NCI-H1417 (cell line): ENCODE measurements at places on chromosomes 1 and 21.

- no peak for DNase-seq
Measured at GRCh38 chr1:232744847-232745246, 60.4 kb upstream of the MAP10 start.

DNA sequence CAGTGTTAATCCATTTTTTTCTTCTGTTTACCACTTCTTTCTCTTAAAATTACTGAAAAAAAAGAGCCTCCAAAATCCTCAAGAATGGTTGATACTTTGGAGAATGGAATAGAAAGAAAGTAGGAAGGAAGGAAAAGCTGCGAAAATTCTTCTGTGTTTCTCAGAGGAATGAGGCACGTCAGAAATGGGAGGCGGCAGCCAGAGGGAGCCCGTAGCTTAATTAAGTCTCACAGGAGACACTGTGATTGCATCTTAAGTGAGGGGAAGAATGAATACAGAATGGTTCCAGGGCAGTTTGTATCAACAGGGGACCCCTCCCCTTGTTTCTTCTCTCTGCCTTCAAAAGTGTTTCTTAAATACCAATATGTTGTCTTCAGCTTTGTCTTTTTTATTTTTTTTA lies 1099.5 kb downstream of the PLA2G4A start:
- peak; percentile 28 for DNase-seq

DNA sequence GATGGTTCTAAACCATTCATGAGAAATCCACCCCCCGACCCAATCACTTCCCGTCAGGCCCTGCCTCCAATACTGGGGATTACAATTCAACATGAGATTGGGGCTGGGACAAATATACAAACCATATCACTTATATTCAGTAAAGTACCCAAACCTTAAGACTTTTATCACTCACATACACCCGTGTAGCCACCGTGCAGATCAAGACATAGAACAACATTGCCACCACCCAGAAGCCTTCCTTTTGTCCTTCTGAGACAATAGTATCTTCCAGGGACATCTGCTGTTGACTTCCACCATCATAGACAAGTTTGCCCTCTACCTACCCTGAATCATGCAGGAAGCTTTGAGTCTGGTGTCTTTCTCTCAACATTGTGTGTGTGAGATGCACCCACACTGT lies 37.5 kb downstream of the CLIC6 start:
- DNase-seq: no peak

- DNase-seq: no peak
Measured at GRCh38 chr21:45236481-45236880, 51.2 kb downstream of the POFUT2 start.

GRCh38 chr1:2480986-2481364 lies 4.9 kb downstream of the PLCH2 start:
- no peak for DNase-seq

DNA sequence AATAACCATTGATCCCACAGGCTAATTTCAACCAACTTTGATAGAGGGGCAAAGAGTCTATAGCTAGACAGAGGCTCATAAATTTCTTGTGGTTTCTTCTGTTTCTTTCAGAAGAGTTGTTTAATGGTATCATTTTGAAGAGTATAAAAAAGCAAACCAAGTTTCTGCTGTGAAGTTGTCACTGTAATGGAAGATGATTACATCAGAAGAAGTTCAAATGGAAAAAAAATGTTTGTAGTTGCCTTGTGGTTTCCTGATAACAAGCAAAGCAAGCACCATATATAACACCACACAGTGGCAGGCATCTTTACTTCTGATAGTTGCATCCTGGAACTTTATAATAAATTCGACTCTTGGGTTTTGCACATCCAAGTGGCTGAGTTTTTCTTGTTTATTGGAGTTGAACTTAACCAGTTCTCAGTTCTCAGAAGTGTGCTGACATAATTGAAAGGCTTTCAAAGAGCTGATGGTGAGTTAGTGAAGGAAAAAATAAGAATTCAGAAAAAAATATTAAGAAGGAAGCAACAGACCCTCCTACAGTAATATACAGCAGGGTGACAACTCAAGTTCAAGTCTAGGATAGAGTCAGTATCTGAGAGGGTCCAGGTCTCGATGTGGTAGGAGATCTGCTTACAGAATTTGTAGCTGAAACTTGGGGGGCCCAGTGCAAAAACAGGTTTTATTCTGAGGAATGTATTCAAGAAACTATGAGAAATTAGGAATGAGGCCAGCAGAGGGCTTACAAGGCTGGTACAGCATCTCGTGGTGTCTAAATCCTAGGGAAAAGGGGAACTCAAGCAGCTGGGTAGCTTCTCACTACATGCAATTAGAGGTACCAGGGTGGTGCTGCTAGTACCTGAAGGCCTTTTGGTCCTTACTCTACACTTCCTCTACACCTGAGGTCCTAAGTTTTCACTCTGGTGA lies 123.5 kb downstream of the CRB1 start:
- no peak for DNase-seq

GRCh38 chr1:89351597-89352311 lies 12.1 kb upstream of the GBP6 start:
- DNase-seq: no peak

DNA sequence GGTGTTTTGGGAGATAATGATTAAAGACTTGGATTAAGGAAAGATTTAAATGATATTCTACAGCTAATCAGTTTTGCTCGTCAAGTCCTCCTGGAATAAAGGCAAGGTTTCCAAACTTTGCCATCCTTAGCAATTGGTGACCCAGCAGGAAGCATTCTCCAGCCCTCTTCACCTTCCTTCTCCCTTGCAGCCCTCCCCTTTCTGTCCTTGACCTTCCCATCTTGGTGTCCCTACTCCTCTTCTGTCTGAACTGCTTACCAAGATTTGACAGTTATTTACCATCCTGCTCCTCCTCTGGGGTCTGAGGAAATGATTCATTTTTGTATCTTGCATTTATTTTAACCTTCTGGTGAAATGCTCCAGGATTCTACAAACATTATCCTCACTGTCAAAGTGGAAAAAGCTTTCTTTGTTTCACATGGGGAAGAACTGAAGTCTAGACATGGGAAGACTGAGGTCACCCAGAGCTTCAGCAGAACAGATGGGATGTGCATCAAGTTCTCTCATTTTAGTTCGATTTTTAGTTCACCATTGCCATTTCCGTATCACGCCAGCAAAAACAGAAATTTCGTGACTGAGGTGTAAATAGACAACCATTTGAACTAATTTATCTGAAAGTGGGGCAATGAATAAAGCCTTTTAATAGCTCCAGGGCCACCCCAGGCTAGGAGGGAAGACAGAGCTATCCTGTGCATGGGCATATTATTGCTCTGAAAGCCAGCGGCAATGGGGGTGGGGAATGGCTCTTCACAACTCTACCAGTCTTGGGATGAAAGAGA lies 504.4 kb upstream of the PLXNA2 start:
- DNase-seq: no peak

GRCh38 chr1:199857108-199857507 lies 170.4 kb upstream of the NR5A2 start:
- DNase-seq: no peak

DNA sequence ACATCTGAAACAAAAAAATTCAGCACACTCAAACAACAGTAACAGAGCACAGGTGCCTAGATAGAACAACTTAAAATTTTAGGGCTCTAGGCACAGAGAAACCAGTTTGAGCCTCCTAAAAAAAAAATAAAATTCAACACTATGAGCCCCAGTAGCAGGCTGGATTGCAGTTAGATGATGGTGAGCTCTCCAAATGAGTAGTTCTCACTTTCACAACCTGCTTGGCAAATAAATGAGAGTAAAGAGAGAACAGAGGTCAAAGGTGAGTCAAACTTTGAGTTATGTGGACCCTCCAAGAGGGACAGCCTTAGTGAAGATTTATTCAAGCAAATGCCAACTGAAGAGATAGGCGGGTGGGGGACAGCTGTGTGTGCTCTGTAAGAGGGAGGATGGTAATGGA lies 3.6 kb downstream of the BEND5 start:
- no peak for DNase-seq

DNA sequence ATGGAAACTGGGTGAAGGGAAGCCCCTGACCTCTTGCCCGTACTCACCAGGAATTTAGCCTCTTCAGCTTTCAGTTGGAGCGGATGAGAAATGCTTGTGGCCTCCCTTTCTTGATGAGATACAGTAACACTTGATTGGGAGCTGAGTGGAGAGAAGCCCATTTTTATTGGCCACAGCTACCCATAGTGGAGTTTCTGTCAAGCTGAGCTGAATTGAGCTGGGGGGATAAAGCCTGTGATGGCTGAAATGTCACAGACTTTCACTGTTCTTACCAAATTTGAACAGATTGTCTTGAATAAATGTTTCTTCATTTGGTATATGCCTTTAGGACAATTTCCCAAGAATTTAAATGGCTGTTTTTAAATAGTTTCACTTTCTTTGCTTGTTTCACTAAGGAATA lies 125.9 kb downstream of the ZMYM4 start:
- no peak for DNase-seq

GRCh38 chr1:85033221-85033620 lies 15.1 kb downstream of the MCOLN3 start:
- DNase-seq: no peak

DNA sequence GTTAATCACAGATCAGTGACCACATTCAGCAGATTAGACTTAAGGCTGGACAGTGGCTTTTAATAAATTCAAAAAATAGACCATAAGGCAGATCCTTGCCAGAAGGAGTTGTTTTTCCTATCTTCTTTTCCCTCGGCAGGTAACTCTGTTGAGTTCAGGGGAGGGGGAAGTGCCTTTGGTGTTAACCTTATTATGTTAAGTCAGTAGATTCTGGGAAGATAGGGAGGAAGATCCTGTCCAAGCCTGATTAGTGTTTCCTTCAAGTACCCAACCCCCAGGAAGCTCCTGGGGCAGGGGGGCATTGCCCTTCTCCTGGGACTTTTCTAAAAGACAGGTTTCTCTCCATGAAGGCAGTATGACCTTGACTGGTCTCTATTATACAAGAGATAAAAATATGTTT lies 87.4 kb downstream of the ELAVL4 start:
- no peak for DNase-seq

DNA sequence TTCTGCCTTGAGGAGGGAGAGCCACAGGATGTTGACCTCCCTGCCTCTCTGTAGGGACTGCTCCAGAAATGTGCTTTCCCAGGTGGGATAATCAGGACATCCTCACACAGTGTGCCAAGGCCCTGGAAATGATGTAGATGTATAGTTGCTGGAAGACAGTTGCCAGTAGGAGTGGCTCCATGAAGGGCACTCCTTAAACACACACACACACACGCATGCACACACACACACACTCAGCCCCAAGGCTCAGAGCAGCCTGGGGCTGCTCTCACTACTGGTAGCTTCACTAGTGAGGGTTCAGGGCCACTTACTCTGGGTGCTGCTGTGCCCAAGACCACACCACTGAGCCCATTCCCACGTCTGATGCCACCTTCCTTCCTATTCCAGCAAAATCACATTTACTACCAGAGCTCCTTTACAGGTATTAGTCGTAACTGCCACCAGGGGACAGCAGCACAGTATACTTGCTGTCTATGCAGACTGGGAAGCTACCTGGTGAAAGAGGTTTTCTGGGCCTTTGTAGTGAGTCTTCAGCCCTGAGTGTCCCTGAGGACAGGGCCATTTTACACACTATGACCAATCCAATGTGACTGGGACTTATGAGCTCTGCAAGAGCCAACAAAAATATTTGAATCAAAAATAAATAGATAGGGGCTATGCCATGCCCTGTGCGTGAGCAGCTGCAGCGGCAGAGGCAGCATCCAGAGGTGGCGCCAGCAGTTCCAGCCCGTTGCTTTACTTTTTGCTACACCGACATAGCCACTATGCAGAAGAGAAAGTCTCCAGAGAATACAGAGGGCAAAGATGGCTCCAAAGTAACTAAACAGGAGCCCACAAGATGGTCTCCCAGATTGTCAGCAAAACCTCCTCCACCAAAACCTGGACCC lies 15.0 kb downstream of the CRNN start:
- DNase-seq: no peak

DNA sequence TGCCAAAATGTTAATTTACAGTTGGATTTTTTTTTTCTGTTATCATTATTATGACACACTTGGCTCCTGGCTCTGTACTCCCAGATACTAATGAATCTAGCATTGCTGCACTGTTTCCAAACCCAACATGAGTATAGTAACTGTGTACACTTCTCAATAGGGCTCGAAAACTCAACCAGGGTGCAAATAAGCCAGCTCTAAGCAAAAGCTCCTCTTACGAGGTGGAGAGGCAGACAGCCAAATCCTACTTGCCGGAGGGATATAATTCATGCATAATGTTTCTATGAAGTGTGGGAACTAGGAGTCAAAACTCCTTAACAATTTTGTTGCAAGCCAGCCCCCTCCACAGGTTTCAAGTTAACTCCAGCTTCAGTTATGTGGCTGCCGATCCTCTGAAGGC lies 510.4 kb upstream of the ZP4 start:
- no peak for DNase-seq

DNA sequence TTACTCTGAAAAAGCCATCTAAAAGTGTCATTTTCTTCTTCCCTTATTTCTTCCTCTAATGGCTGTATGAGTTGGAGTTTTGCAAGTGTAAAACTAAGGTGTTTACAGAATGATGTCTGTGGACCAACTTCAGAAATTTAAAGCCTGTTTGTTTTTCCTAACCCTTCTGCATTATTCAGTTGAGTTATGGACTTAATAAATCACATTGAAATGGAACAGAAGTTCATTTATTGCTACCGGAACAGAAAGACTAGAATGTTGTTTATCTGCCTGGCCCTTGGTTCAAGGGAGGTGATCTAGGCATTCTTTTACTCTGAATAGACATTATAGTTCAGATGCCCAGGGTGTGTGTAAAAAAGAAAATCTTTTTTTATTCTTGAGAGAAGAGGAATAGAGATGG lies 24.8 kb downstream of the SYT14 start:
- no peak for DNase-seq

- peak; percentile 38 for DNase-seq
Measured at GRCh38 chr1:28417441-28417922, 47.9 kb downstream of the PHACTR4 start.

DNA sequence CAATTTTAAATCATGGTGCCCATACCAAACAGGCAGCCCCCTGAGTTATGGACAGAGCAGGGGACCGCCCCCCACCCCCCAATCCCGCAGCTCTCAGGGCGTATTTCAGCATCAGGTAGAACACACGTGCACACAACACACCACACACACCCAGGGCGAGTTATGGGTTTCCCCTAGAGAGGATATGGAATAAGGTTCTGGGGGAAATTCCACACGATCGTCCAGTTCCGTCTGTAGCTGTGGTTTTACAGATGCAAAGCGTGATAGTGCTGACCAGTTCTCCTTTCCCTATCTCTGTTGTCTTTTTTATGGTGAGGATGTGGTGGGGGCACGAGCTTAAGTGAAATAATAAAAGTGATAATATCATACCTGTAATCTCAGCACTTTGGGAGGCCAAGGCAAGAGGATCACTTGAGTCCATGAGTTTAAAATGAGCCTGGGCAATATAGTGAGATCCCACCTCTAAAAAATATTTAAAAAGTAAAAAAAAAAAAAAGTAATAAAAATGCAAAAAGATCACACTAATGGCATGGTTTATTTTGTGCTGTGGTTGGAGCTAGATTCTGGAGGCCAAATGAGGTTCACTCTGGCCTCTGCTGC lies 25.1 kb downstream of the C2CD2 start:
- no peak for DNase-seq
